ENCODE measurements at places on chromosomes 5 and 9. TPM values are rescaled to one million over a fixed set of nuclear protein-coding genes. Genes with fewer than 3 reads are reported as not detected.
A peak's percentile ranks its signal among the peaks of the same experiment; 100 is the strongest.

Gene KLHL9
- total RNA-seq = 14.0 TPM

Gene TERT
- 0.14 TPM for total RNA-seq

Gene C6
- 125 TPM for total RNA-seq

Gene TMEM215
- total RNA-seq = not detected

Gene KLF4
- 7.4 TPM for total RNA-seq

Gene PCDHA6
- 0.08 TPM for total RNA-seq

Gene FAM153A
- 0.70 TPM for total RNA-seq

- no peak overlapping the region for H3K4me3 ChIP-seq
- no peak for DNase-seq
- H3K27ac ChIP-seq = no peak overlapping the region
- H3K4me1 ChIP-seq = no peaks in the 10 kb centered on the region
- H3K27me3 ChIP-seq = no peaks in the 10 kb centered on the region
Observed at GRCh38 chr9:37148181-37148580, 27.8 kb downstream of the ZCCHC7 start.

GRCh38 chr5:61347080-61347479 is 15.0 kb downstream of the ZSWIM6 start:
- H3K4me3 ChIP-seq = no peak overlapping the region
- no peak for DNase-seq
- H3K27ac ChIP-seq = no peak overlapping the region
- H3K4me1 ChIP-seq = peaks cover 27% of the 10 kb centered on the region
- H3K27me3 ChIP-seq = no peaks in the 10 kb centered on the region

DNA sequence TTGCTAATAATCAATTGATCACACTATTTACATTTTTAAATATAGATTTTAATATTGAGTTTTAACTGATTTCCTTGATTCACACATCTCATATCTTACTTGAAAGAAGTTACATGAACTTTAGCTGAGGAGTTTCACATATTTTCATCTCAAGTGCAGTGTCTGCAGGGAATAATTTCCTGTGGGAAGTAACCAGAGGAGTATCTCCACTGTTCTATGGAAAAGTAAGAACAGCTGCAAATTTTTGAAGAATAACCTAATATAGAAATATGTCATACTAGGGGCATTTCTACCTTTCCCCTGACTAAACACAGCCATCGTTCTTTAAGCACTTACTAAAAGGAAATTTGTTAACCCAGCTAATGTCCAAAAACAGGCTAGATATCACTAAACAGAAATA is 546.4 kb downstream of the EFNA5 start:
- H3K27me3 ChIP-seq = no peaks in the 10 kb centered on the region
- DNase-seq = no peak
- H3K4me1 ChIP-seq = no peaks in the 10 kb centered on the region
- H3K27ac ChIP-seq = no peak overlapping the region
- H3K4me3 ChIP-seq = no peak overlapping the region

- no peaks in the 10 kb centered on the region for H3K36me3 ChIP-seq
- no peak overlapping the region for H3K4me3 ChIP-seq
- DNase-seq = no peak
- no peak overlapping the region for H3K27ac ChIP-seq
- H3K27me3 ChIP-seq = no peaks in the 10 kb centered on the region
Observed at GRCh38 chr5:9833871-9834270, 203.7 kb upstream of the TAS2R1 start.

DNA sequence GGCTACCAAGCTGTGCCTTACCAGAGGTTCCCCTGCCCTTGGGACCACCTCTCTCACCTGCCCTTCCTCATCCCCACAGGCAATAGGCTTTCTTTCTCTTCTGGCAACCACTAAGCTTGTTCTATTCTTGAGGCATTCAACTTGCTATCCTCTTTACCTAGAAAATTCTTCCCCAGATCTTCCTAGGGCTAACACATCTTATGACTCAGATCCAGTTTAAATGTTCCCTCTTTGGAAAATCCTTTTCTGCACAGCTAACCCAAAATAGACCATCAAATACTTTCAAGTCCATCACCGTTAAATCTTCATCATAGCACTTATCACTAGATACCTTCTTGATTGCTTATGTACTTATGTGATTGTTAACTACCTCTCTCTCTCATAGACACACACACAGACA is 93.7 kb downstream of the ENC1 start:
- no peak overlapping the region for H3K27ac ChIP-seq
- H3K4me1 ChIP-seq = no peaks in the 10 kb centered on the region
- no peak for DNase-seq
- no peaks in the 10 kb centered on the region for H3K36me3 ChIP-seq

- H3K4me3 ChIP-seq = no peak overlapping the region
- H3K4me1 ChIP-seq = no peaks in the 10 kb centered on the region
- H3K36me3 ChIP-seq = no peaks in the 10 kb centered on the region
- DNase-seq = no peak
Observed at GRCh38 chr5:67405101-67405364, 208.4 kb upstream of the CD180 start.

GRCh38 chr9:38058452-38059232 is 10.4 kb downstream of the SHB start:
- H3K4me1 ChIP-seq = peaks cover 71% of the 10 kb centered on the region
- H3K36me3 ChIP-seq = no peaks in the 10 kb centered on the region
- no peak for DNase-seq
- H3K4me3 ChIP-seq = peak overlapping the region; percentile 23

GRCh38 chr5:127643607-127644006 is 5.3 kb upstream of the CTXN3 start:
- H3K36me3 ChIP-seq = no peaks in the 10 kb centered on the region
- no peaks in the 10 kb centered on the region for H3K27me3 ChIP-seq
- no peak for DNase-seq

DNA sequence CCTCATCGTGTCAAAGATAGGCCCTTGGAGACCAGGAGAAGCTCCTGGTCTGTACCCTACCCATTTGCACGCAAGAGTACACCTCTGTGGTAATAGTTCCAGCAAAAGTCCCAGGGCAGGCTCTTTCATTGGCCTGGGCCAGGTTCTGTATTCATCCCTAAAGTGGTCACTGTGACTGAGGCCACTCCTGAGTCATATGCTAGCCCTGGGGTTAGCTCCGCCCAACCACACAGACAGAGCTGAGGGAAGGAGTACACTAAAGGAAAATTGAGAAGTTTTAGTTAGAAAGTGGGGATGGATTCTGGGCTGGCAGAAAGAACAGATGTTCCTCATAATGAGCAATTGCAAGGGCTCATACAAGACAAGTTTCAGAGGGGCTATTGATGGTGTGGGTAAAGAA is 206.7 kb downstream of the ARHGAP26 start:
- no peaks in the 10 kb centered on the region for H3K36me3 ChIP-seq
- H3K27ac ChIP-seq = no peak overlapping the region
- peaks cover 12% of the 10 kb centered on the region for H3K4me1 ChIP-seq
- no peaks in the 10 kb centered on the region for H3K27me3 ChIP-seq
- no peak overlapping the region for H3K4me3 ChIP-seq
- DNase-seq = no peak

GRCh38 chr9:92715488-92716231 is 45.7 kb upstream of the IPPK start:
- H3K4me3 ChIP-seq = no peak overlapping the region
- peak; percentile 30 for DNase-seq
- H3K27me3 ChIP-seq = no peaks in the 10 kb centered on the region

GRCh38 chr5:190366-191035 is 794 bp upstream of the LRRC14B start:
- H3K27me3 ChIP-seq = no peaks in the 10 kb centered on the region
- H3K36me3 ChIP-seq = no peaks in the 10 kb centered on the region
- no peak overlapping the region for H3K4me3 ChIP-seq
- peaks cover 22% of the 10 kb centered on the region for H3K4me1 ChIP-seq
- no peak for DNase-seq

DNA sequence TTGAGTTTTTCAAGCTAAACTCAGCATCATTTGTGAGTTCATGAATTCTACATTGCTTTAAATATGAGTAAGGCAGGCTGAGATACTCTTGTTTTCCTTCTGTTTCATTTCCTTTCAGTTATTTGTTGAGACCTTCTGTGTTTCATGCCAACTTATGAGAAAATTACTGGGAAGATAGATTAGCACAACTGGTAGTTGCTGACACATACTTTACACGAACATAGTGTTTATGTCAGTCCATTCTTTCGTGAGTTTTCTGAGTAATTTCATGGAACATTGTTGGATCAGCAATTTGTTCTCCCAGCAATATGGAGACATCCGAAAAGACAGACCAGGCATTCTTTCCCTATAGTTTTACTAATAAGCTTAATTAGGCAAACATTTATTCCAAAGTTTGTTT is 102.0 kb upstream of the SMC5 start:
- H3K27ac ChIP-seq = no peak overlapping the region
- H3K36me3 ChIP-seq = no peaks in the 10 kb centered on the region
- H3K27me3 ChIP-seq = no peaks in the 10 kb centered on the region
- DNase-seq = no peak
- H3K4me3 ChIP-seq = no peak overlapping the region

DNA sequence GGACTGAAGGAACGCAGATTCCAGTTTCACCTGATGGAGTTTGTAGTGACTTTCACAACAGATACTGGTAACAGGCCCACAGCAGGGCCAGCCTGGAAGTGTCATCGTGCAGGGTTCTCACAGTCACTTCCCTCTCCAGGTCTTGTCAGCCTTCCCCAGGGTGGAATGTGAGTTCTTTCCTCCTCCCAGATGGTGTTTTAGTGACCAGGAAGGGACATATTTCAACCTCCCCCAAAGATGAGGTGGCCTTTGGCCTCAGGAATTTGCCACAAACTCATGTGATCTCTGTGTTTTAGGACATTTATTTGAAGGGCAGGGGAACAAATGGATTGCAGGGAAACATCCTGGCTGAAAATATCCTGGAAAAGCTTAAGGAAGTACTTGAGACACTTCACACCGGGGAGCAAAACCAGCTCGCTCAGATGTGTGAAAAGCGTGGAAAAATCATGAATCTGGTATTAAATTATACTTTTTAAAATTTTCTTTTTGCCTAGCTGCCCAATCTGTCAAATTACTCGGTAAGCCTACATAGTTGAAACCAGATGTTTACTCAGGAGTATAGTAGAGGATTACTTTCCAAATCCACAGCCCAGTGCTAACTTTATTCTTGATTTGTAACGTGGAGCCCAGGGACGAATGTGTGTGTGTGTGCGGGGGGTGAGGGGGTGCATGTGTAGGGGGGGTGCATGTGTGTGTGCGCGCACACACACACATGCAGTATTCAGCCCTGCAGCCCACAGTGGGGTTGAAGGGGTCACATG is 66.8 kb downstream of the PTPDC1 start:
- H3K4me3 ChIP-seq = no peak overlapping the region
- DNase-seq = no peak
- H3K27ac ChIP-seq = no peak overlapping the region
- H3K4me1 ChIP-seq = no peaks in the 10 kb centered on the region
- no peaks in the 10 kb centered on the region for H3K36me3 ChIP-seq

- H3K27me3 ChIP-seq = no peaks in the 10 kb centered on the region
- no peak overlapping the region for H3K4me3 ChIP-seq
- no peak overlapping the region for H3K27ac ChIP-seq
Observed at GRCh38 chr5:9462109-9462508, 83.8 kb downstream of the SEMA5A start.

DNA sequence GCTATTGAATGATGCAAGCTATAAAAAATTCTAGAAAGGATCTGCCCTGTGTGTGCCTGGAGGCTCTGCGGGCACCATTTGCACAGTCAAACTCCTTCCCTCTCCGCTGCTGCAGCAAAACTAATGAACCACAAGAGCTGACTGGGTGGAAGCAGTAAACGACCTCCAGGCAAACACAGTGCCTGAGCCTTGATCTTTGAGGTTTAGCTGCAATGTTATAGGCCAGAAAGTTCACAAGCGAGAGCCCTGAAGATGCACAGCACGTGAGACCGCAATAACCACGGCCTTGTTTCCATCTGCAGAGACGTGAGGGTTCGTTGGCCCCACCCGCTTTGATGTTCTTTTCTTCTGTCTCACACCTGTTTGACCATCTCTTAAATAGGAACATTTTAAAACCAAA is 69.2 kb upstream of the S1PR3 start:
- no peaks in the 10 kb centered on the region for H3K27me3 ChIP-seq
- H3K27ac ChIP-seq = no peak overlapping the region
- no peak overlapping the region for H3K4me3 ChIP-seq
- no peaks in the 10 kb centered on the region for H3K36me3 ChIP-seq

DNA sequence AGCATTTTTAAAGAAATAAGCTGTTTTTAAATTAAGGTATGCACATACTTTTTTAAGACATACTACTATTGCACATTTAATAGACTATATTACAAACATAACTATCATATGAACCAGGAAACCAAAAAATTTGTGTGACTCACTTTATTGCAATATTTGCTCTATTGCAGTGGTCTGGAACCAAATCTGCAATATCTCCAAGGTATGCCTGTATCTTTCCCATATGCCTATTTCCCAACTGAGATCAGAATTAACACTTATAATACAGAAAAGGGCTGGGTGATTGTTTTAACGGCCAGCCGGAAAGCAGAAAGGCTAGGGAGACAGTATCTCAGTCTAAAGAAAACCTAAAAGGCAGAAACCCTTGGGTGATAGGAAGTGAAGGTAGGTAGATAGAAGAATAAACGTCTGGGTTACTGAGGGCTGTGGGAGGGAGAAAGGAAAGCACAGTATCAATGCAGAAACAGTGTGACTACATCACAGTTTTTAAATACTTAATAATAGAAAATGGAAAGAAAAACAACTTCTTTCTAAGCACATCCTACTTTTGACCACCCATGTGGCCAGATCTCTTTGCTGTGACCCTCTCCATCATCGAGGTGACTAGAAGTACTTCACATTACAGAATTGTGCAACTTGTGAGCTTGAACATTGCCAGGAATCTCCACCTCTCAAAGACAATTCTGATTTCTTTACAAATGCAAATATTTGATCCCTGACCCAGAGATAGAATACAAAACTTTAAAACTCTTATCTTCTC is 126.4 kb downstream of the LPAR1 start:
- H3K36me3 ChIP-seq = no peaks in the 10 kb centered on the region
- no peak overlapping the region for H3K4me3 ChIP-seq
- no peak for DNase-seq
- no peaks in the 10 kb centered on the region for H3K27me3 ChIP-seq
- no peaks in the 10 kb centered on the region for H3K4me1 ChIP-seq
- no peak overlapping the region for H3K27ac ChIP-seq
